GM23248 (cell line): ENCODE measurements at places on chromosomes 5 and 9. TPM values are rescaled to one million over a fixed set of nuclear protein-coding genes. Genes with fewer than 3 reads are reported as not detected.

The VLDLR gene
- polyA plus RNA-seq, result 14.1 and 15.1 TPM in 2 replicates

The ARHGEF28 gene
- 4.6 and 5.0 TPM in 2 replicates for polyA plus RNA-seq

DNA sequence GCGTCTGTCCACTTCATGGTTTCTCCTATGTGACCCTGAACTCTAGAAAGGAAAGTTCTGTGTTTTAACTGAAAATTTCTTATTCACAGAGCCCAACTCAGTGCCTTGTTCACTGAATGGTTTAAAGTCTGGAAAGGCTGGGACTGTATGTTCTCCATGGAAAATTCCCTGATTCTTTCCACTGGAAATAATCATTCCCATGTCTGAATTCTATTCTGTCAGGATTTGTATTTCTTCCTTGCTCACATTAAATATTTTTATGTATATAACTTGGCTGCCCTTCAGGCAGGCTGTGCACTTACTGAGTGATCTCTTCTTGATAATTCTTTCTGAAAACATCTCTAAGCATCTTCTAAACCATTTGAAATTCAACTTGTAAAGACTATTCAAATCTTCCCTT lies 1126.9 kb upstream of the DMAC1 start:
- no peak for DNase-seq

- no peak for DNase-seq
Measured at GRCh38 chr5:174464504-174465165, 259.7 kb upstream of the MSX2 start.

DNA sequence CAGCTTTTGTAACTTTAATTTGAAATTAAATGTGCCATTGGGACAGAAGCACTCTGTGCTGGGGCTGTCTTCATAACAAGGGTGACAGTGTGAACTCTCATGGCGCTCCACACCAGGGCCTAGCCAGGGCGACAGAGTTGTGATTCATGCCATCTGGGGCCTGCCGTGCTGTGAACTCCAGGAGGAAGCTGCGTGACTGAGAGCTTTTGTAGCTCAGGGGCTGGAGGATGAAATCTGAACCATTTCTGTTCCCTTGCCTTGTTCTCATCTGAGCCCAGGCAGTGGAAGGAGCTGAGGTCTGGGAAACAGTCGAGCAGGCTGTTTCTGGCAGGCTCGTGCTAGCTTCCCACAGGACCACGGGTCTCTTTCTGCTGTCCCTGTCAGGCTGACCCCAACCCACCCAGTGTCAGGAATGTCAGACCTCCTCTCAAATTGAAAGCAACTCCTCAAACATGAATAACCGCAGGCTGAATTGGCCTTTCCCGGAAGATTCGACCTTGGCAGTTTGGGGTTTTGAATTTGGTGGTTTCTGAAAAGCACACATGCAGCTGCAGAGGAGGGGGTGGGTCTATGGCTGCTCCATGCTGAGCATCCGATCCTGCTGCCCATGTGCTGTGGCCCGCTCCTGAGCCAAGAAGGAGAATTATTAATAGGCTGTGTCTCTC lies 69.2 kb upstream of the RPS23 start:
- peak; percentile 93 for DNase-seq
